ENCODE measurements at places on chromosomes 11 and 22. TPM values are rescaled to one million over a fixed set of nuclear protein-coding genes. Genes with fewer than 3 reads are reported as not detected.

The LRRC56 gene
- 2.5 TPM for total RNA-seq

- DNase-seq, result no peak
These were observed 92.0 kb downstream of the PRR5L start for GRCh38 chr11:36388071-36388470.

The NFRKB gene
- total RNA-seq, result 35.5 TPM

The PRRG4 gene
- 1.1 TPM for total RNA-seq

GRCh38 chr11:121113611-121114010 lies 12.6 kb downstream of the TECTA start:
- DNase-seq, result no peak

DNA sequence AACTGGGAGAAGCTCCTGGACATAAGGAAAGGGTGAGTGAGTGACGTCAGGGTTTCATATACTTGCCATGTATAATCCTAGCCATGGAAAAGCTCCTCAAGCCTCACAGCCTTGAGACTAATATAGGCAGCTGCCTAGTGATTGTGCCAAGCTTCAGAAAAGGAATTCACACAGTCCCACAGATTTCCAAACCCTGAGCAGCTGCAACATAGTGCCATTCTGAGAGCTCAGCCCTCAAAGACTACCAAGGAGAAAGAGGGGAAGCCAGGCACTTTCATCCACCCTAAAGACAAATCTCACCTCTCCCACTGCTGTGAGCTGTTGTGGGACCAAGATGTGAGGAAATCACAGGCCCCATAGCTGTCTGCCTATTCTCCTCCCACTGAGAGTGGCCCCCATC lies 707.9 kb upstream of the ANO5 start:
- no peak for DNase-seq

The PRR5L gene
- 4.0 TPM for total RNA-seq

GRCh38 chr11:17812091-17812864 lies 77.7 kb downstream of the KCNC1 start:
- DNase-seq, result no peak

- no peak for DNase-seq
These were observed 52.4 kb downstream of the CELSR1 start for GRCh38 chr22:46484861-46485595.

The HBG1 gene
- 1.5 TPM for total RNA-seq

The APOA5 gene
- total RNA-seq, result 0.20 TPM

- DNase-seq, result no peak
These were observed 3.4 kb downstream of the TAGLN start for GRCh38 chr11:117202386-117203068.

DNA sequence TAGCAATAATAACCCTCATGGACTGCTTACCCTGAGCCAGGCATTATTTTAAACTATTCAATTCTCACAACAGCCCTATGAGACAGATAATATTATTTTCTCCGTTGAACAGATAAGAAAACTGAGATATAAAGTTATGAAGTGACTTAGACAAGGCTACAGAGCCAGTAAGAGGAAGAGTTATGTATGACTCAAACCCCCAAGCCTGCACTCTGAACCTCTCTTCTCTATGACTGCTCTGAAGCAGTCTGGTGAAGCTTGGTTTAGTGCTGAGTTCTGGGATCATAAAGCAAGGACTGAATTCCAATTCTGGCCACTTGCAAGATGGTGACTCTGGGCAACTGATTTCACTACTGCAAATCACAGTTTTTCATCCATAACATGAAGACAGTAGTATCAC lies 34.5 kb downstream of the TNKS1BP1 start:
- no peak for DNase-seq

The MMP7 gene
- 0.48 TPM for total RNA-seq

GRCh38 chr22:35315141-35315854 lies 15.6 kb downstream of the TOM1 start:
- DNase-seq, result no peak

DNA sequence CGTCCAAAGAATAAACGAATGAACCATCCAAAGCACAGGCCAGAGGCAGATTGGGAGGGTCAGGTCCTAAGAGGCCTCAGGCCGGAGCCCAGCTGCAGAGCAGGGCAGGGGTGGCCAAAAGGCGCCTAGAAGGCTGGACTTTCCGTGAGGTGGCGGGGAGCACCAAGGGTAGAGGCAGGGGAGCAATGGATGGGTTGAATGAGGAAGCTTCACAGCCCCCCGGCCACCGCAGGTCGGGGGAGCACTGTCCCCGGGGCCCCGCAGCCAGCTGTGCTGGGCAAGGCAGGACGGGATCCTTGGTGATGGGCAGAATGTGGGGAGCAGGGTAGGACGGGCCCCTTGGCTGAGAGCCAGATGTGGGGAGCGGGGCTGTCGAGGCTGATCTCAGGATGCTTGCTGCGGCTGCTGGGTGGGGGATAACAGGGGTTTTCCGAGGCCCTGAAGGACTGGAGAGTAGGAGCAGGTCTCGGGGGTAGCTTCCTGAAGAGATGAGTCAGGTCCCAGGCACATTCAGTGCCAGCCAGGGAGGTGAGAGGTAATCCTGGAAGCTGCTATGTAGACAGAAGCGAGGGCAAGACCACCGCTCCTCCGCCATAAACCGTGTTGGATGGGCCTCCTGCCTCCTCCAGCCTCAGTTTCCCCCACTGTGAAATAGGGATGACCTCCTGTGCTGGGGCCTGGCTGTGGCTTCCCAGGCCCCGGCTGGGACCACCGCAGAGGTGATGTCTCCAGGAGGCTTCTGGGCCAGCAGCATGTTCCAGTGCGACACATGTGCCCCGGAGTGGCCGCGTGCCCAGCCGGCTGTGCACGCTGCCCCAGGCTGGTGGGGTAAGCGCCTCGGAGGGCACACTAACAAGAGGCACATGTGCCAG lies 34.6 kb upstream of the KCNQ1OT1 start:
- no peak for DNase-seq

DNA sequence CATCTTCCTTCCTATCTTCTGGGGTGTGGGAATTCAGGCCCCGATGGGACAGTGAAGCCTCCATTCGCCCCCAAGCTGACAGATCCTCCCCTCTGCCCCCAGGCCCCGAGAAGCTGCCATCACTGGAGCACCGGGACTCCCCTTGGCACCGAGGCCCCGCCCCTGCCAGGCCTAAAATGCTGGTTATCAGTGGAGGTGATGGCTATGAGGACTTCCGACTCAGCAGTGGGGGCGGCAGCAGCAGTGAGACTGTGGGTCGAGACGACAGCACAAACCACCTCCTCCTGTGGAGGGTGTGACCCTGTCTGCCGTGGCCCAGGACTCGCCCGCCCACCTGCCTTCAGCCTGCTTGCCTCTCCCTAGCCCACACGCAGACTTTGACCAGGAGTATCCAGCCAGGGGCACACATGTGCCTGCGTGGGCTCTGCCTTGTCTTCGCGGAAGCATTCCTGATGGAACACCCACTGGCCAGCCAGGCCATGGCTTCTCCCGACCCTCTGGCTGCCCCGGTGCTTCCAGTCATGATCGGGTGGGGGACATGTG lies 8.6 kb upstream of the RELT start:
- no peak for DNase-seq

- DNase-seq, result no peak
These were observed 23.8 kb upstream of the TTC28 start for GRCh38 chr22:28703436-28703835.

DNA sequence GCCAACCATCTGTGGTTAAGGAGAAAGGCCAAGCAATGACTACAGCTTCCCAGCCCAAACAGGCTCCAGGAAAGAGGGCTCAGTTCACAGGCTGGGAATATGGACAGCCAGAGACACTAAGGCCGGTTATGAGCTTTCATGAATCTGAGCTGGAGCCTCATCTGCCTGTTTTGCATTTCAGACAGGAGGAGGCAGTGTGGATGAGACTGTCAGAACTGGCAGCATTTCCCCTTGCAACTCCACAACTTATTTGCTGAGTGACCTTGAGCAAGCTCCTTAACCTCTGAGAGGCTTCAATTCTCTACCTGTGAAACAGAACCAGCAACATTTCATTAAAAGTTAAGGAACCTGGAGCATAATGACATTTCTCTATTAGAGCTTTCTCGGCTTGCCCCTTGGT lies 264.0 kb downstream of the ETS1 start:
- DNase-seq, result no peak

GRCh38 chr11:18527512-18527911 lies 770 bp upstream of the TSG101 start:
- DNase-seq, result no peak

- no peak for DNase-seq
These were observed 120.9 kb upstream of the ZC3H12C start for GRCh38 chr11:109972181-109972715.

DNA sequence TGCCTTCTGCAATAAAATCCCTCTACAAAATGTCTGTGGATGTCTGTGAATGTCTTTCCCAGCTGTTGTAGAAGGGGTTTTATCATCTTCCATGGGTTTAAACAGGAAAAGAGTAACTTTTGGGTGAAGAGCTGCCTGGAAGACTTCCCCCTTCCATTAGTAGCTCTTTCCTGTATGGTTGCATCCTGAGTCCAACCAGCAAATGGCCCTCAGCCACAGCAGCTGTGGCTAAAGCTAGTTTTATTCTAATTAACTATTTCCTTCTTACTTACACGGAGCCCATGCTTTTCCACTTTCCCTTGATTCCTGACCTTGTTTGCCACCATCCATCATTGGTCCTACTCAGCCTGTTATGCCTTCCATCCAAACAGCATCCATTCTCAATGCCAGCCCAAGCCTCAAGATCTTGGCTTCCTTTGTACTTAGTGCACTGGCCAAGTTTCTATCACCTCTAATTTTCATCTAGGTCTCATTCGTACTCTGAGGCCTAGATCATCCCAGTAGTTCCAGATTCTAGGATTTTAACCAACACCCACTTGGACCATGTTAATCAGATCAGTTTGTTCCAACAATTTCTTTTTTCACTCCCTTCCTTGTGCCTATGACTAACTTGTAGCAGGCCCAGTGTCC lies 41.5 kb upstream of the CADM1 start:
- DNase-seq, result no peak

The OR8D4 gene
- total RNA-seq, result not detected

- no peak for DNase-seq
These were observed 311.1 kb downstream of the TENM4 start for GRCh38 chr11:79129702-79130101.

- no peak for DNase-seq
These were observed 9.5 kb upstream of the DKK3 start for GRCh38 chr11:12017865-12018453.

Data from WTC11 (cell line).